AG09309 (cell line): ENCODE measurements at places on chromosomes 4 and X.
A peak's percentile ranks its signal among the peaks of the same experiment; 100 is the strongest.

- DNase-seq = no peak
Measured at GRCh38 chr4:79603681-79604080, 195.7 kb upstream of the GK2 start.

- no peak for DNase-seq
Measured at GRCh38 chrX:24498181-24498580, 33.1 kb downstream of the PDK3 start.

- DNase-seq = no peak
Measured at GRCh38 chr4:879729-880077, 52.4 kb downstream of the GAK start.

DNA sequence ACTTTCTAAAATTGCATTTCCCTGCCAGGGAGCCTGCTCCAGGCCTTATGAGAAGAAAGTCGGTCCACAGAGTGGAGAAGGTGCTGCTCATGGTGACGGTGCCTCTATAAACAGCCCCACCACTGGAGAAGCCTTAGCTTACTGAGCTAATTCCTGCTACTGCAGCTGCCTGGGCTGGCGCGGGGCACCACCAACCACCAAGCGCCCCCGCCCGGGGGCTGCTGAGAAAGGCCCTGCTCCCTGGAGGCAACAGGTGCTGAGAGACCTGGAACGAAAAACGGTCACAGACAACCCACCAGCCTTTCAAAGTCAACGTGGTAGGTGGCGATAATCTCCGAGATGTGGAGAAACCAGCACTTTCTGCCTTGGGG, 2.9 kb downstream of the HCFC1 start:
- no peak for DNase-seq

DNA sequence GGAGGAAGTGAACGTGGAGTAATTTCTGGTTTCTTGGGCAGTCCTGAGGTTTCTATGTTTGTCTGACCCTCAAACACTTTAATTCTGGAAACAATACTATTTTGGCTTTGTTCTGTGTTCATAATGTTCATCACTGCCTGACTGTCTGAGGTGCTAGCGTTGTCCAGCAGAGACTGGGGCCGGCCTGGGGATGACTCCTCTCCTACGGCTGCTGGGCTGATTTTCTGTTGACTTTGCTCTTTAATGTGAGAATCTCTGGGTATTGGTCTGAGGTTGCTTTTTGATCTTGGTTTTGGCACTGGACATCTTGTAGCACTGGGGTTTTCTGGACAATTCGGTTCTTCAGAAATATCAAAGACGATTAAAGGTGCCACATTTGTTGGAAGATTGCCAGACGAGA, 75.8 kb downstream of the RPS3A start:
- no peak for DNase-seq

GRCh38 chrX:116194649-116195048, 24.1 kb downstream of the AGTR2 start:
- no peak for DNase-seq

GRCh38 chrX:129461801-129462456, 61.4 kb downstream of the SMARCA1 start:
- no peak for DNase-seq

DNA sequence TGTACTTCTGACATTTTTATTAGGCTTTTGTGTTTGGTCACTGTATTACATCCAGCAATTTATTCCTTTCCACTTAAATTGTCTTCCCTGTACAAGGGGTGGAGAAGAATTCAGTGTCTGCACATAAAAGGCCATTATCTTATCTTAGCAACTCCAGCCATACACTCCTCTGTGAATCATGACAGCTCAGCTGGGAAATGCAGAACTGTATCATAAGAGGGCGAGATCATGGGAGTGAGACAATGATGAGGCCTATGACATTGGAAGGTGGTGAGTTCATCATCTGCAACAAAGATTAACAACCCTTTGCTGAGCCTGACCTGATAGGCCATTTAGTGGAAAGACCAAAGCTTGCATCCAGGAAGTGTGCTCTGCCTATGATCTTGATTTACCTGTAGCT, 33.3 kb downstream of the SLIT2 start:
- no peak for DNase-seq

- DNase-seq = no peak
Measured at GRCh38 chrX:43728002-43728401, 71.9 kb downstream of the MAOA start.

DNA sequence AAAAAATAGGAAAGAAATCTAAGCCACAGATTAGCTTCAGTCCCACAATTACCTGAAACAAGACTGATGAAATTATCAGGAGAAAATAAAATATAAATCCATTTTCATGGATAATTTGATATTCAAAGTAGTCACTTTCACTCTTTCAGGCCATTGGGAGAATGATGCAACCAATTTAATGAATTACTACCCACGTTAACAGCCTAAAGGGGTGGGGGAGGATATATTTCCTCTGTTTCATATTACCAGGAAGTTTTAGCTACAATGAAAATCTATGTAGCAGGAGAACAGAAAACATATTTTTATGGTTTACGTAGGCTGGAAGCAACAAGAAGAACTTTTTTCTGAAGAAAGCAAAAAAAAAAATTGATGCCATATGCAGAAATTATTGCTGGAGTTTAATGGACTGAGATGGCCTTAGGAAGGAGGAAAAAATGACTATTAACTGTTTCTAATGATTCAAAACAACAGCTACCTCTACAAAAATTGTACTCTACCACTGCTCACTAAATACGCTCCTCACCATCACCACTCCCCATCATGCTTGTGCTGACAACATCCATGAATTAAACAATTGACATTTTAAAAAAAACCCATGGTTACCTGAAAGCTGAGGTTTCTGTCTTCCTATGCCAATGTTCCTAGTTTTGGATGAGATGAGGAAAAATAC, 100.9 kb downstream of the CXXC4 start:
- no peak for DNase-seq

GRCh38 chr4:8274765-8275547, 5.4 kb downstream of the HTRA3 start:
- DNase-seq = peak; percentile 92

GRCh38 chr4:169092889-169093522, 83.0 kb upstream of the CBR4 start:
- no peak for DNase-seq

DNA sequence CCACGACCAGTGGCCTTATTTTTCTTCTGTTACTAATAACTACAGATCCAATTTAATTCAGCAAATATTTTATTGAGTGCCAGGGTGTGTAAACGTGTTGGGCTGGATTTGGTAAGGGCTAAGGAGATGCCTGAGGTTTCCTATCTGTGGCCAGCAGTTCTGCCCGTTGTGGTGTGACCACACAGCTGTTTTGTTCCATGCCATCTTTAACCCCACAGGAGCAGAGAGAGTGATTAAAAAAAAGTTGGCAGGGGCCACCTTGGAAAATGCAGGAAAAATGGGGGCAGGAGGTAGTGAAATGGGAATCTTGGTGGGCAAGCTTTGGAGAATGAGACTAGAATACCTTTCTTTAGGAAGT, 1.1 kb downstream of the PLAC8 start:
- DNase-seq = no peak

DNA sequence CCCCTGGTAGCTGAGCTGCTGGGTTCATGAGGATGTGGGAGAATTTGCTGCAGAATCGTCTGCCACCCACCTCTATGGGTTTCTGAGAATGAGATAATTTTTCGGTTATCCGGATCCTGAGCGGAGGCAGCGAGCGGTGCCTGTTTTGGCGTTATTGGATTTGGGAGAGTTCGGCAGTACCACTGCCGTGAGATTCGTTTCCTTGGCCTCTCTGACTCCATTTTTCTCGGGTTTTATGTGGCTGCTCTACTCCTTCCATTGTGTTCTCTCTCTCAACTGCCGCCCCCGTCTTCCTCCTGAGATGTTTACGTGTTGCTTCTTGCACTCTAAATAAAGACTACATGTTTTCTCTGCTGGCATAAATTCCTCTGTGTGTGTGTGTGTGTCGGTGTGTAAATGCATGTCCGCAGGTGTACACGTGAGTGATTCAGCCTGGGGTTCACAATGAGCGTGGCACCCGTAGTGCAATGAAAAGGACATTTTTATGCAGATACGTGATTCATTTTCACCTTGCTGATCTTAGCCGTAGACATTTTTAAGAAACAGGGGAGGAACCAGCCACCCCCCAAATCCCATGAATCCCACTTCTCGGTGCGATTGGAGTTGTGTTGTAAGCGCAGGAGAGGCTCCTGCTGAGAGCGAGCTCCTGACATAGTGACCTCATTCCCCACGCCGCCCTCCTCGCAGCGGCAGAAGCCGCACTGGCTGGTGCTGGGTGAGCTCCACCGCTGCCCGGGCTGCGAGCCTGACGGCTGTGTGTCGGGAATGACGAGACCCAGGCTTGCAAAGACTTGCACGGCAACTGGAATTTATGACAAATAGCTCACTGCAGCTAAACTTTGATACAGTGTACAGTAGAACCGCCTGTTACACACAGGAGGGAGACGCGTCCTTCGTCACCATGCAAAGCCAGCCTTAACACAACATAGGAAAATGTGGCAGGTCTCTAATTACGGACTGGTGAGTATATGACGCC, 82.2 kb downstream of the STOX2 start:
- DNase-seq = peak; percentile 23

GRCh38 chr4:17915439-17915838, 104.7 kb downstream of the NCAPG start:
- DNase-seq = no peak

- DNase-seq = no peak
Measured at GRCh38 chrX:56800801-56801200, 71.8 kb downstream of the NBDY start.

- DNase-seq = no peak
Measured at GRCh38 chr4:40309250-40309774, 25.8 kb upstream of the CHRNA9 start.

GRCh38 chr4:21826071-21826470, 122.5 kb downstream of the KCNIP4 start:
- DNase-seq = no peak

DNA sequence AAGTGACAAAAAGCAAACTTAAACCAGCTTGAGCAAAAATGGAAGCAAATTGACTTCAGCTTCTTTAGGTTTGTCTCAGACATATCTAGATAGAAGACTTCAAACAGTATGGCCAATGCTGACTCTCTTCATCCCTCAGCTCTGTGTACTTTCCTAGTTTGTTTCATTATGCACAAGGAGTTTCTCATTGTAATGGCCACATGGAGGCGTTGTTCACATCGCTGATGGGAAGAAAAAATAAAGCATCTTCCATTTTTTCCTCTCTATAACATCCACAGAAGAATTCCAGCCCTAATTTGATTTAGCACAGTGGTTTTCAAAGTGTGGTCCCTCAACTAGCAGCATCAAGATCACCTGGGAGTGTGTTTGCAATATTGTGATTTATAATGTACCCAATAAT, 397.5 kb upstream of the PRKX start:
- no peak for DNase-seq

- no peak for DNase-seq
Measured at GRCh38 chr4:168496834-168497233, at the start of gene PALLD. Gene PALLD, plus strand, starts transcription at chr4:168497052.

DNA sequence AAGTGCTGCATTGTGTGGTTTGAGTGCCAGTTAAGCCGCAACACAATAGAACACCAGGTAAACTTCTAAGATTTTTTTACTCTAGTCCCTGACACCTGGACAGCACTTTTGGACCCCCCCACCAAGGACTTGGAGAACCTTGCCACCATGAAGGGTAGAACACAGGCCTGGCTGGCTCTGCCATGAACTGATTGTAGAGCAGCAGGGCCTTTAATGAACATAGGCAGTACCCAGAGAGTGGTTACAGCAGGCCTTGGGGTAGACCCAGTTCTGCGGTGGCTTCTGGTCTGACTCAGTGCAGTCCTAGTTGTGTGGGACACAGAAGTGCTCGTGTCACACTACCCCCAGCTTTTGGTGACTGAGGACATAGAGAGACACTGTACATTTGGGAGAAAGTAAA, 648.3 kb downstream of the PCDH19 start:
- no peak for DNase-seq

GRCh38 chr4:68271851-68272357, 26.4 kb upstream of the TMPRSS11B start:
- DNase-seq = peak; percentile 37

GRCh38 chr4:90165883-90166282, 38.7 kb downstream of the CCSER1 start:
- no peak for DNase-seq

GRCh38 chr4:145815027-145815612, 123.5 kb downstream of the ZNF827 start:
- DNase-seq = no peak

DNA sequence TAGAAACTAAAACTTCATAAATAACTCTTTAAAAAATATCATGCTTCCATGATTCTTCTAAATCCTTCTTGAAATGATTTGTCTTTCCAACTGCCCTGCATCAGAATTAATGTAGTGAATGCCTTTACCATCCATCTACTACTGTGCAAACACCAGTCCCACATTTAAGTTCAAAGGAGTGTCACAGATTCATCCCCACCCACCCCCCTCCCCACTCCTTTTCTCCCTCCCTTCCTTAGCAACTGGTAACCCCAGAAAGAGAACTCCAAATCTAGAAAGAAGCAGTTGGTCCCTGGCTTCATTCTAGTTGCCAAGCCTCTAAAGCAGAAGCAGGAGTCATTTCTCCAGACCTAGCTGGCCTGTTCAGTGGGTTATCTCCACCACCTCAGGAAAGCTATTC, at the start of gene PRR32:
PRR32 (plus strand) TSS at position 301 of the 400 bp plus-strand sequence. CDS start 115 bp downstream, outside the sequence.
- no peak for DNase-seq
